ENCODE measurements at places on chromosomes 5 and 9.

- no peak for DNase-seq
These were observed 73.3 kb downstream of the SECISBP2 start for GRCh38 chr9:89391585-89391984.

DNA sequence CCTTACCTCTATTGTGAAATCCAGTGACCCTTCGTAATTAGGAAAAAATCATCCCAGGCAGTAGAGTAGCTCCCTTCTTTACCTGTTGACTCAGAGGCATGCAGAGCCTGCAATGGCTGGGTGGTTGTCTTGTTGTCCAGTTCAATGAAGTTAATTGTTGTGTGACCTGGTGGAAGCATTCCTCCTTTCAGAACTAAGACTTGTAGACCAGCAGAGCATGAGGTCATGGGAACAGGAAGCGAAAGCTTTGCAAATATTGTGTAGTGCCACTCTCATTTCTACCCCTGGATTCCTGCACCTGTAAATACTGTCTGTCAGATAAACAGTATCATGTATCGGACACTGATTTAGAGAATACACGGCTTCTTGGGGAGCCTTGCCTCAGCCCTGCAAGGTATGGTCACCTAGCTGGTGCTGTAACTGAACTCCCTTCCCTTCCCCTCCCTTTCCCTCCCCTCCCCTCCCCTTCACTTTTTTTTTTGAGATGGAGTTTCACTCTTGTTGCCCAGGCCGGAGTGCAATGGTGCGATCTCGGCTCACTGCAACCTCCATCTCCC is 5.7 kb upstream of the PRXL2C start:
- no peak for DNase-seq

GRCh38 chr5:119378075-119378700 is 22.4 kb downstream of the TNFAIP8 start:
- no peak for DNase-seq

DNA sequence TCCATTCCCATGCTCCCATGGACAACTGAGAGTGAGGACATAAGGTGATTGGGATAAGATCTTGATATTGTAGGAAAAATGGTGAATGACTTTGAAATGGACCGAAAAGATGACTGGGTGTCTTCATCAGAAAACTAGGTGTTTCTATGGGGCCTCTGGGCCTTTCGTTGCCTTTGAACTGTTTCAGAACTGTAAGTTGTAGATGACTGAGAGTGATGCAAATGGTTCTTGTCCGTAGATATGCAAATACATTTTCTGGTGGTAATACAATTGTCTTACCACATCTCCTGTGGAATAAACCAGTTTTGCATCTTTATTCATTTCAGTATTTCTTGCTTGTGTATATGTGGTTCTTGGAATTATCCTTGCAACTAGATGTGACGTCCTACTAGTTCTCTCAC is 16.0 kb upstream of the TEX48 start:
- DNase-seq = no peak

DNA sequence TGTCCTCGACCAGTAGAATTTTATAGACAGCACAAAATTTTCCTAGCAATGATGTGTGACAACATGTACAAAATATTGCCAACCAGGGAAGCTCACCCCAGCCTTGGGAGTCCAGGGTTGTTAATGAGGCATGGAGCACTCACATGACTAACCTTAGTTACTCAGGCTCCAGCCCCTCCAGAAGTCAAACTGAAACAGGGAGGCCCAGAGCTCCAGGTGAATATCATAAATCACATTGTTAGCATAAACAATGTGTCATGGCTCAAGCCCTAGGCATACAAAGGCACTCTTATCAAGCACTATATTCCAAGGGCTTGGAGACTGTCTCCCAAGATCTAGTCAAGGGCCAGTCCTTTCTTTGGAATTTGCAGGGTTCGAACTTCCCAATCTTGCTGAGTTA is 44.4 kb downstream of the TNFAIP8 start:
- no peak for DNase-seq

DNA sequence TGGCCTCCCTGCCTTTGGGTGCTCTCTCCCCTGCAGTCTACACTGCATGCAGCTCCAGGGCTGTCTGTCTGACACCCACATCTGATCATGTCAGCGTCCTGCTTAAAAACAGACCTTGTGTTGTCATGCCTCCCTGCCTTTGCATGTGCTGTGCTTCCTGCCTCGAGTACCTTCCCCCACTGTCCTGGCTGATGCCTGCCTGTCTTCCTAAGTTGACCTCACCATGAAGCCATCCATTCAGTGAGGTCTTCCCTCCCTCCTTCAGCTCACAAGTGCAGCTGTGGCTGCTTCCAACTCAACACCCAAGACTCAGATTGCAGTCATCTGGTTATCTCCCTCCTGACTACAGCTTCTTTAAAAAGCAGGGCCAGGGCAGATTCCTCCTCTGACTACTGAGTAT is 5.5 kb downstream of the ANGPTL2 start:
- DNase-seq = no peak

DNA sequence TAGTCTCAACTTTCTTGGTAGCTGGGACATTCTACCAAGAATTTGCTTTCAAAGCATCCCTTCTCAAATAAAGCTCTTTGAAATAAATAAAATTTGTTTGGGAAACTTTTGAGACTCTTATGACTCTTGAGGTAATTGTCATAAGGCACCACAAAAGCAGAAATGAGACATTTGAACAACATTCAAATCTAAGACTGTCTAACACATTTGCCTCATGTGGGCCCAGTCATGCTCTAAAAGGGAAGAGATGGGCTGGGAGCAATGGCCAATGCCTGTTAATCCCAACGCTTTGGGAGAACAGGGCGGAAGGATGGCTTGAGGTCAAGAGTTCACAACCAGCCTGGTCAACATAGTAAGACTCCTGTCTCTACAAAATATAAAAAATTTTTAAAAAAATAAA is 26.4 kb downstream of the SLC31A2 start:
- DNase-seq = no peak

DNA sequence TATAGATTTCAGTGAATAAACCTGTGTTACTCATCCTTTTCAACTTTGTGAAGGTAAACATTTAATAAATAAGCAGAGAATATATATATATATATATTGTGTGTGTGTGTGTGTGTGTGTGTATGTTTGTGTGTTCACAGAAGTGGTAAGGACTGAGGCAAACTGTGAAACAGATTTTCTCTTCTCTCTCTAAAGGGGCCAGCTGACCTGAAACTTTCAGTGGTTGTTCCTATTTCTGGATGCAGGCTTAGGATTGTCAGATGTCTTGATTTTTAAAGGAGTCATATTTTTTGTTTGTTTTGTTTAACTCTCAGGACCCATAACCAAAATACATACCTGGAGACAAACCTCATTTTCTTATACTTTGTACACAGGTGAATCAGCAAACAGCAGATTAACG is 714.9 kb upstream of the MEF2C start:
- DNase-seq = no peak

GRCh38 chr5:66669086-66669861 is 73.1 kb downstream of the MAST4 start:
- DNase-seq = no peak

- no peak for DNase-seq
These were observed 6.9 kb downstream of the PROP1 start for GRCh38 chr5:177988989-177989625.

GRCh38 chr9:98096091-98096490 is 22.9 kb downstream of the TRIM14 start:
- no peak for DNase-seq
